Activated CD4-positive, alpha-beta T cell treated with anti-CD3 and anti-CD28 coated beads for 24 hours (primary cell): ENCODE measurements at places on chromosomes 7 and 10.

GRCh38 chr7:36265680-36266079 is 112.6 kb downstream of the EEPD1 start:
- DNase-seq: no peak

DNA sequence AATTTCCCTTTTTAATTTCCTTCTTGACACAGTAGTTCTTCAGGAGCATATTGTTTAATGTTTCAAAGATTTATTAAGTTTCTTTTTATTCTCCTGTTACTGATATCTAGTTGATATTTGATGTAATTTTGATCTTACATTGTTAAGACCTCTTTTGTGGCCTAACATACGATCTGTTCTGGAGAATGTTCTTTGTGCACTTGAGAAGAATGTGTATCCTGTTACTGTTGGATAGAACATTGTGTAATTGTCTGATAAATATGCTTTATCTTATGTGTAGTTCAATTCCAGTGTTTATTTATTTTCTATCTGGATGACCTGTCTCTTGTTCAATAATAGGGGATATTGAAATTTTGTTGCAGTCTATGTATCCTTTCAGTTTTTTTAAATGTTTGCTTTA is 106.7 kb downstream of the ITGB1 start:
- DNase-seq: no peak

GRCh38 chr7:142782922-142783900 is 12.4 kb downstream of the PRSS2 start:
- peak; percentile 67 for DNase-seq

DNA sequence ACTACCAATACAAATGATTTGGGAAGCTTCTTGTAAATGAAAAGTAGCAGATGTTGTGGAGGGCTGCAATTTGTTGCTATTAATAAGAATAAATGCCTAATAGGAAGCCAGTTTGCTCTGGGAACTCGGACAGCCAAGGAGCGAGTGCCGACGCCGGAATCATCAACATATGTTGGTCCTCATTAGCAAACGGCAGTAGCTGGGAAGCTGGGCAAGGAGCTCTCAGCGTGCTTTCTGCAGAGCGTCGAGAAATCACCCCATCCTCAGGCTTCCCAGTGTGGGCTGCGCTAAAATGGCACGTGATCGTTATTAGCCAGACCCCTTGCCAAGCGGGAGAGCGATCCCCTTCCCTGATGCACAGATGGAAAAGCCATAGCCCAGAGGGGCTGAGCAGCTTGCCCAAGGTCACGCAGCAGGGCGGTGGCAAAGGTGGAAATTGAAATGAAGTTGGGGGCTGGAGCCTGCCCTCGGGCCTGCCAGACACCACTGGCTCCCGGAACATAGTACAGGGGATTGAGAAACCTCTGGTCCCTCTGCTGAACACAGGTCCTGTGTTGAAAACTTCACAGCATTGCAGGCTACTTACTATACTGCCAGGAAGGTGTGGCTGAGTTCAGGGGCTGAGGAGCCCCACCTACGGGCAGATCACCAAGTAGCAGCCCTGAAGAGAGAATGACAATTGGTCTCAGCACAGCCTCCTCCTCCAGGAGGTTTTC is 326.9 kb downstream of the PLXNA4 start:
- DNase-seq: no peak

DNA sequence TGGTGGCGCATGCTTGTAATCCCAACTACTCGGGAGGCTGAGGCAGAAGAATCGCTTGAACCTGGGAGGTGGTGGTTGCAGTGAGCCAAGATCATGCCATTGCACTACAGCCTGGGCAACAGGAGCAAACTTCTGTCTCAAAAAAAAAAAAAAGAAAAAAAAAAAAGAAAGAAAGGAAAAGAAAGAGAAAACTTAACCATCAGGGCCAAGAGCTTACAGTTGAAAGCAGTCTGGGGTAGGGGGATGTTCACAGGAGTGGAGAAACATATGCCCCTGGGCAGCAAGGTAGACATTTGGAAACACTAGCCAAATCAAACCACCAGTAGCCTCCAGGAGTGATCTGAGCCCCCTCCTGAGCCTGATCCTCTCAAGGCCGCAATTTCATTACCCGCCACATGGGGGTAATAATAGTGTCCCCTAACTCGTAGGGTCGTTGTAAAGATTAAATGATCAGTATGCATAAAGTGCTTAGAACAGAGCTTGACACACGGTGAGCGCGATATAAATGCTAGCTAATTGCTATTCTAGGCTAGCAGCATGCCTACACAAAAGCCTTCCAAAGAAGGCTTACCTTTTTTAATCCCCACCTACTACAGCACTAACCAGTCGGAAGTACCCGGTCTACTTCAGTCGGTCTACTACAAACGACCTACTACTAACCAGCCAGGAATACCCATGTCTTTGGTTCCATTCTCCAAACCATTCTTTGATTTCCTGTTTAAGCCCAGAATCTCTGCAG is 274.3 kb upstream of the NEBL start:
- DNase-seq: no peak
